ENCODE measurements at places on chromosomes 6 and 20. TPM values are rescaled to one million over a fixed set of nuclear protein-coding genes. Genes with fewer than 3 reads are reported as not detected.

The MACROD2 gene
- polyA plus RNA-seq, result 23.2 TPM

The PSORS1C1 gene
- polyA plus RNA-seq, result not detected

The RIPOR3 gene
- polyA plus RNA-seq, result not detected

The POM121L2 gene
- not detected for polyA plus RNA-seq

The NKX2-4 gene
- not detected for polyA plus RNA-seq

The C20orf96 gene
- 7.8 TPM for polyA plus RNA-seq

The CRIP3 gene
- 3.7 TPM for polyA plus RNA-seq
